ENCODE measurements at places on chromosomes 13 and 19.
A peak's percentile ranks its signal among the peaks of the same experiment; 100 is the strongest.

GRCh38 chr13:23876265-23876664, 12.9 kb downstream of the MIPEP start:
- DNase-seq, result no peak

DNA sequence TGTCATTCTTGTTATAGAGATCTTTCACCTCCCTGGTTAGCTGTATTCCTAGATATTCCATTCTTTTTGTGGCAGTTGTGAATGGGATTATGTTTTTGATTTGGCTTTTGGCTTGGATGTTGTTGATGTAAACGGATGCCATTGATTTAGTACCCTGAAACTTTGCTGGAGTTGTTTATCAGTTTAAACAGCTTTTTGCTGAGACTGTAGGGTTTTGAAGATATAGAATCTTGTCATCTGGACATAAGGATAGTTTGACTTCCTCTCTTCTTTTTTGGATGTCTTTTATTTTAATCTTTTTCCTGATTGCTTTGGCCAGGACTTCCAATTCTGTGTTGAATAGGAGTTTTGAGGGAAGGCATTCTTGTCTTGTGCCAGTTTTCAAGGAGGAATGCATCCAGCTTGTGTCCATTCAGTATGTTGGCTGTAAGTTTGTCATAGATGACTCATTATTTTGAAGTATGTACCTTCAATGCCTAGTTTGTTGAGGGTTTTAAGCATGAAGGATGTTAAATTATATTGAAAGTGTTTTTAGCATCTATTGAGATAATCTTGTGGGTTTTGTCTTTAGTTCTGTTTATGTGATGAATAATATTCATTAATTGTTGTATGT, 16.8 kb downstream of the ZNF431 start:
- no peak for DNase-seq

- DNase-seq, result no peak
These were observed at the start of gene ATP4B for GRCh38 chr13:113657851-113658741. TSS of gene ATP4B (minus strand) at chr13:113658198. CDS start at chr13:113658144, 54 bp downstream.

- DNase-seq, result no peak
These were observed 382.8 kb downstream of the FOXO1 start for GRCh38 chr13:40283666-40284065.

GRCh38 chr13:98261165-98261702, 84.2 kb upstream of the RNF113B start:
- DNase-seq, result no peak

- DNase-seq, result no peak
These were observed 133.6 kb upstream of the RNF113B start for GRCh38 chr13:98310485-98311199.

DNA sequence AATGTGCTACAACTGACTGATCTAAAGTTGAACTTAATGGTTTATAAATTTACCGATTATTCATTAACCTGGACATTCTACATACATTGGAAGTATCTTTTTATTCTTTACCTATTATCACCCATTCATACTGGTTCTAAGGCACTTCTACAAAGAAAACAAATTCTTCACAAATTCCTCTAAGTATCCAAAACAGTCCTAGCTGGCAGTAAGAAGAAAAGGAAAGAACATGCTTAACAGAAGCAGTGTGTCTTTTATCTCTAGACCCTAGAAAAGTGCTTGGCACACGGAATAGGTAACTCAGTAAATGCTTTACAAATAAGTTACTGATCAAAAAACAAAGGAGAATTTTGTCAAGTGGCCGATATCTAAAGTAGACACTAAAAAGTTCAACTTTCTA, 32.8 kb downstream of the TSC22D1 start:
- no peak for DNase-seq

DNA sequence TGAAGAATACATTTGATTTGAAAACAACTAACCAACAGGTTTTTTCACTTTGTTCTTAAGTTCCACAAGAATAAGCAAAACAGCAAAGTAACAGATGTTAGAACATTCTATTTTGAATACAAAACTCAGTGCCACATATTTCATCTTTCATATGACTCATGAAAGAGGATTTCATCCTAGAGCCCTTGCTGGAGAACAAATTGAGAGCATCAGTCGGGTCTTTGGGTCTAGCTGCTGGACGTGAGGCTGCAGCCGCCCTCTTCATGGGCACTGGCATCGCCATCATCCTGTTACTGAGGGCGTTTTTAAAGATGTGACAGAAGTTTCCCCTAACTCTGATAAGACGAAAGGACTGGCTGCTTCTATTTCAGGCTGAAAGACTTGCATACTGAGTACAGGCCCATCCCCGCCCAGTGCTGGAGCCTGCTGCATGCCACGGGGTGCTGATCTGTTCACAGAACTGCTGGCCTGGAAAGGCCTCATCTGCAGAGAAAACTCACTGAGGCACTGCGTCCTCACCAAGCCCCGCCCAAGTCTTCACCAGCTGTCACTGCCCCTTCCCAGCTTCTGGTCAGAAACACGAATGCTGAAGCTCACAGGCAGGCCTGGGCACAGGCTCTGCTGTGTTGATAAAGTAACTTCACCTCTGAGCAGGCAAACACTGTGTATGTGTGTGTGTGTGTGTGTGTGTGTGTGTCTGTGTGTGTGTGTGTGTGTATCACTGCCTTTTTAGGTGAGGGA, 101.4 kb downstream of the TUBGCP3 start:
- no peak for DNase-seq

GRCh38 chr19:46719629-46720502, 3.0 kb upstream of the PRKD2 start:
- DNase-seq, result no peak

- DNase-seq, result no peak
These were observed 45.3 kb upstream of the ZNF599 start for GRCh38 chr19:34818270-34818669.

- no peak for DNase-seq
These were observed 401.1 kb upstream of the SPRY2 start for GRCh38 chr13:80742033-80742432.

DNA sequence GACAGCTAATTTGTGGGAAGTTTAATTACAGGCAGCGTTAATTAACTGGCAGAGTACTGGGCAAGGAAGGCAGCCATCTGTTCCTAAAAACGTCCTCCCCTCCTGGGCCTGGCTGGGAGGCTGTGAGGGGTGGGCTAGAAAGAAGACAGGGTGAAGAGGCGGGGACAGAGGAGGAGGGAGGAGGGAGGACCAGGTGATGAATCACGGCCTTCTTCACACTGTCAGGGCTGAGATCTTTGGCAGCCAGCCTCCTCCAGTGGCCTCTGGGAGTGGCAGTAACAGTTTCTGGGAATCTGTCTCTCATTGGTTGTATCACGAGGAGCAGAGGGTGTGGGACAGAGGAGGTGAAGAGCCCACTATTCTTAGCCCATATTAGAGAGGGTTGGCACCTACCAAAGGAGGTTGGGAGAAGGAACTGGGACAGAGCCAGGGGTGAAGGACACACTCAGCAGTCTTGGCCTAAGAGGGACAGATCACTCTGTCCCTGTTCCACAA, 9.6 kb upstream of the ZNRF4 start:
- no peak for DNase-seq

- DNase-seq, result peak; percentile 96
These were observed 14.0 kb upstream of the TUBB4A start for GRCh38 chr19:6516018-6516658.

GRCh38 chr13:77574096-77574495, 38.6 kb downstream of the SCEL start:
- no peak for DNase-seq

DNA sequence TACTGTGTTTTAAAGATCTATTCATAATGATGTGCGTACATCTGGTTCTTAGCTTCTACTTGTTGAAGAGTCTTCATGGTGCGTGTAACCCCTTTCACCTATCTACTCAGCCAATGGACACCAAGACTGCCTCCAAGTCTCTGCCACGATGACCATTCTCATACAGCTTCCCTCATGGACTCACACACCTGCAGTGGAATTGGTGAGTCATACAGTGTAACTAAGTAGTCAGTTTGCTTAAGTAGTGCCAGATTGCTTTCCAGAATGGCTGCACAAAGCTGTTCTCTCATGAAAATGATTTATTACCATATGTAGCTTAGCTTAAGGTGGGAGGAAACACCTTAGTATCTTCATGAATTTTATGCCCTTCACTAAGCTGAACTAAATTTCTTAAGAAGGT, 112.3 kb downstream of the AKAP11 start:
- DNase-seq, result no peak

DNA sequence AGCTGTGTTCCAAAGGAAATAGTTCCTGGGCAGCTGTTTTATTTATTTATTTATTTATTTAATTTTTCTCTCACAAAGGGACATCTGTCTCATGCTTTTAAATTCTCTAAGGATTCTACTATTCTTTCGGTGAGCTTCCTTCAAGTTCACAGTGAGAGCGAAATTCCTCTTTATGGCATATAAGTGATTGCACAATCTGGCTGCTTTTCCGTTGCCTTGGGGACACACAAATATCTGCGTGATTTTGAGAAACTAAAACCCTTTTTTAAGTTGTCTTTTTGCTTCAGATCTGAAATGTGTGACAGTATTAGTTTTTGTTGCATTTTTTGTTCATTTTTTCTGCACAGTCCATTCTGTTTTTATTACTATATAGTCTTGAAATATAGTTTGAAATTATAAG, 19.2 kb downstream of the ZNF486 start:
- no peak for DNase-seq

- DNase-seq, result no peak
These were observed 876.5 kb downstream of the PCDH9 start for GRCh38 chr13:66353664-66354063.

GRCh38 chr13:46507981-46508380, 45.0 kb upstream of the LRCH1 start:
- DNase-seq, result no peak

- DNase-seq, result no peak
These were observed 24.5 kb downstream of the TMED1 start for GRCh38 chr19:10811391-10812111.

DNA sequence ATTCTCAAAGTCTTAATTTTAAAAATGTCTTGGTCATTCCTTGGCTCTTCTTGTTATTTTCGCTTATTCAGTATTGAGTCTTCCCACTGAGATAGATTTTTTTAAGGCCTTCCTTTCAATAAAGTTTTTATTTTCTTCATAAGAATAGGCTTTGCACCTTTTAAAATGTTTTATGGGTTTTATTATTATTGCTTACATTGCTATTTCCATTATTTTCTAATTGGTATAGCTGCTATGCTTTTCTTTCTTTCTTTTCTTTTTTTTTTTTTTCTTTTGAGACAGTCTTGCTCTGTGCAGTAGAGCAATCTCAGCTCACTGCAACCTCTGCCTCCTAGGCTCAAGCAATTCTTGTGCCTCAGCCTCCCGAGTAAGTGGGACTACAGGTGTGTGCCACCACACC, 195.7 kb downstream of the PDS5B start:
- no peak for DNase-seq

DNA sequence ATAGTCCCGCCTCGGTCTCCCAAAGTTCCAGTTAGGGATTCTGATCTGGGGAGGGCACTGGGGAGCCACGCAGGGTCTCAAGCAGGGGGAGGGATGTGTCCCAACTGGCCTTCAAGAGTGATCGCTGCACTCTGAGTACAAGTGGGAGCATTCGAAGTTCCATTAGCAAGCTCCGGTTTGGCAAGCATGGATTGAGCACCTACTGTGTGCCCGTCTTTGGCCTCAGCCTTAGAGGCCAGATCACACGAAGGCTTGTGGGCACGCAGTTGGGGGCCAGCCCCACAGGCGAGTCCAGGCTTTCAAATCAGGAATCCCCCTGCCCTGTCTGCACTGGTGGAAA, 32.1 kb upstream of the TCF3 start:
- no peak for DNase-seq

GRCh38 chr13:73290844-73291243, 232.0 kb downstream of the KLF5 start:
- DNase-seq, result no peak

DNA sequence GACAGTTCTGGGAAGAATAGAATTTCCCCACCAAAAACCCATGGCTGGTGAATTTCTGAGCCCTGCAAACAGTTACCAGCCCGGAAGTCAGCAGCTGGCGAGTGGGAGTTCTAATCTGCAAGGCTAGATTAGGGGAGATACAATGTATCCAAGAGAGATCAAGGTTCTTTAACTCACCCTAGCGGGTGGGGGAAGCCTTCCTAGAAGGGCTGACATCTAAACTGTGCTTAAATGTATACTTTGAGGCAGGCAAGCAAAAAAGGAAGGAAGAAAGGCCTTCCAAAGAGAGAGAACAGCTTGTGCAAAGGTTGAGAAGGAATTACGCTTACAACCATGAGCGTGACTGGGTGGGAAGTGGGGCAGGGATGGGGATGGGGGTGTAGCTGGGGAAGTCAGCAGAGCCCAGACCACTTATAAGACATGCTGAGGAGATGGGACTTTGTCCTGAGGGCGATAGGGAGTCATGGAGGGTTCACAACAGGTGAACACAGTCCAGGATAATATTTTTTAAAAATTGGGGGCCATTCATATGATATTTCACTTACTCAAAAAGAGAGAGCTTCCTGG, 20.8 kb upstream of the ZNRF4 start:
- DNase-seq, result no peak

DNA sequence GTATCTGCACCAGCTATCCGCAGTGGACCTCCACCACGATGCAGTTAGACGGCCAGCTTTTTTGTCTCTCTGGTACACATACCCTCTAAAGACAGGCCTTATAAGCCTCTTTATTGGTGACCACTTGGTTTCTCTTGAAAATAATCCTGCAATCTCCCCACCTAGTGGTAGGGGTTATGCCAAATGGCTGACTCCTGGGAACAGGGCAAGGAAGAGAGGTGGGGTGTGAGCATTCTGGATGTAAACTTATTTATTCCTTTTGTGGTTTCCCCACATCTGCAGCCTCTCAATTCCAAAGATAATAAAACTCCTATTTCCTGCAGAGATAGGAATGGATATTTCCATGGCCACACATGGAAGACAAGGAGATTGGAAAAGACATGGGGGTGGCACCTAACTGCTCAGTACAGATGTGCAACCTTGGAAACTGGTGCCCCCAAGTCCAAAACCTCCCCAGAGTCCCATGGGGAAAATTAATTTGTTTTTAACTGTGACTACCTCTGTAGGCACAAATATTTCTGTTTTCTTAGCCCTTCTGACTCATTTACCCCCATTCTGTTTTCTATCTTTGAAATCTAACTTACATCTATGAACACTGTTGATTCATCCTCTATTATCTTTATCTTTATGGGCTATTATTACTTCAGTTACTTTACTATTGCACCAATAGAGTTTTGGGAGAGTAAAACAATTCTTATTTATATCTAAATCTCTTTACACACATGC, 112.7 kb upstream of the TSHZ3 start:
- DNase-seq, result no peak

GRCh38 chr13:39588384-39588783, 14.6 kb downstream of the LHFPL6 start:
- no peak for DNase-seq

DNA sequence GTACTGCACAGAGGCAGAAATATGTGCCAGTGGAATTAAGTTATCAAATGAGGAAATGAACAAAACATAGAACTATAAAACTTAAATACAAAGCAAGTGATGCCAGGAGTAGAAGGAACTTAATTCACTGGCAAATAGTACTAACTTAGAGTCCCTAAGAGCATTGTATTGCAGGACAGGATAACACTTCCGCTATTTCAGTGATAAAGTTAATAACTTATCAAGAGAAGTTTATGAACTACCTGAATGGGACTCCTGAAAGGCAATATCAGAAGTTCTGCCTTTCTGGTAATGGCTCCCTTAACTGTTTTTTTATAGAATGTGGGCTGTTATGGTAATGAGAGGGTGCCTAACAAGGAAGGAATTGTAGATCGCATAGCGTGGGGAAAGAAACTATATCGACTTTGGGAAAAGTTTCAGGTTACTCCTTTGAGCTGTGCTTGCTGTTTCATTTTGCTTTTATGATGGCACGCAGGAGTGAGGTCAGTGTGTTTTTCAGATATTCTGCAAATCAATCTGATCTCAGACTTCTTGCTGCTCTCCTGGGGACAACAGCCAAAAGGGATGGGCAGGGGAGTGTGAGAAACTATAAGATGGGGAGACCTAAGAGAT, 95.3 kb upstream of the MLNR start:
- DNase-seq, result no peak

- DNase-seq, result no peak
These were observed 2791.0 kb upstream of the PCDH20 start for GRCh38 chr13:64206430-64207225.

Measured in SW 1271 (cell line).